ENCODE measurements at places on chromosomes 2 and 18.

GRCh38 chr2:26561918-26562810 lies 79.0 kb downstream of the CIB4 start:
- peak; percentile 82 for DNase-seq

DNA sequence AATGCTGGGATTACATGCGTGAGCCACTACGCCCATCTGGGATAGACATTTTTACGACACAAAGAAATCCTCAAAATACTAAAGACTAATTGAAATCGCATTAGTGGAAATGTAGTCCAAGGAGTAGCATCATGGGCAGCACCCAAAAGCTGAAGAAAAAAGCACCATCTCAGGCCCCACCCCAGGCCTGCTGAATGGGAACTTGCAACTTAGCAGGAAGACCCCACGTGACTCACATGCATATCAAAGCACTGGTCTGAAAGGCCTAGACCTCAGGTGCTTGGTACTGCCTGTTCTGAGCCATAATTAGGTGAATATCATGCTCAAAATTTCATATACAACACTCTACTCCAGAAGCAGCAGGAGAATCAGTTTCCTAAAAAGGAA lies 28.9 kb downstream of the SPRED2 start:
- no peak for DNase-seq

GRCh38 chr2:156505696-156506095 lies 69.5 kb downstream of the GPD2 start:
- DNase-seq: no peak

DNA sequence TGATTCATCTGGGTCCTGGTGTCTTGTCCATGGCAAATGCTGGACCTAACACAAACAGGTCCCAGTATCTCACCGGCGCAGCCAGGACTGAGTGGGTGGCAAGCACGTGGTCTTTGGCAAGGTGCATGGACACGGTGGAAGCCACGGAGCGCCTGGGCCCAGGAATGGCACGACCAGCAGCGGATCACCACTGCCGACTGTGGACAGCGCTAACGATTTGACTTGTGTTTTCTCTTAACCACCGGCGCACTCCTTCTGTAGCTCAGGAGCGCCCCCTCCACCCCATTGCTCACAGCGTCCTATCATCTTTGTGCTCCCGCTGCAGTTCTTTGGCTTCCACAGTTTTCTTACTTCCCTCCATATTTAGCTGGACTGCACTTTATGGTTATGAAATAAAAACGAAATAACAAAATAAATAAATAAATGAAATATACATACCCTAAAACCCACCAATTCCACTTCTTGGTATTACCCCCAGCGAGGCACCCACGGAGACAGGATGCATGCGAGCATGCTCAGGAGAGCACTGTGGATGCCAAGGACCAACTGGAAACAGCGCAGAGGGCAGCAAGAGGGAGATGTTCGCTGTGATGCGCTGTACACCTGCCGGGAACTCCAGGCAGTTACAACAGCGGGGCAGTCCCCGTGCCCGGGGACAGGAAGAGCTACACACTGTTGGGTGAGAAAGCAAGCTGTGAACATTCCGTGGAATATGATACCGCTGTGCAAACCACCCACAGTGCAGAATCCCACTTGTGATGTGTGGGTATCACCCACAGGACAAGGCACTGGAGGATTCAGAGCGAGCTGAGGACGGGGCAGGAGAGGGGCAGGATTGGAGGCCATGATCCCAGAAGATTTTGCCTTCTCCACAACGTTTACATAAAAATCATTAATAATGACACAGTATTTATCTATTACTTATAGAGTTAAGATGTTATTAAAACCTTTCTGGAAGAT lies 7.0 kb upstream of the CIDEA start:
- DNase-seq: peak; percentile 66
